ENCODE measurements at places on chromosomes 6 and 20.
A peak's percentile ranks its signal among the peaks of the same experiment; 100 is the strongest.

DNA sequence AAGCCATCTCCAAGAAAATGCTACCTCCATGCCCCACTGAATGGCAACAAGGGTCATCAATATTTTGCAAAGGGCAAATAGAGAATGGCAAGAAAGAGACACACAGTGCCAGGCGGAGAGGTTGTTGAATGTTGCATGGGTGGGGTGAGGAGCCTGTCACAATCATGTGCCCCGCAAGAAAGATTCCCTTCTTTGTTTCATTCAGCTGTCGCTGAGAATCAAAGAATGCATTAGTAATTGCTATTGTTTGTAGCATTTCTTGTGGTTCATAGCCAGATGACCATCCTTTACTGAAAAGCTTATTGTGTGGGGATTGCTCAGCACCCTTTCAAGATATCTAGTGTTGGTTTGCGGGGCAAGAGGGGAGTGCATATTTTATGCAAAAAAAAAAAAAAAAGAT, 166.5 kb upstream of the QKI start:
- no peak for DNase-seq

GRCh38 chr6:77822265-77822664, 169.4 kb downstream of the MEI4 start:
- DNase-seq, result no peak

- DNase-seq, result peak; percentile 6
Measured at GRCh38 chr6:127420556-127420955, 38.6 kb downstream of the KIAA0408 start.

DNA sequence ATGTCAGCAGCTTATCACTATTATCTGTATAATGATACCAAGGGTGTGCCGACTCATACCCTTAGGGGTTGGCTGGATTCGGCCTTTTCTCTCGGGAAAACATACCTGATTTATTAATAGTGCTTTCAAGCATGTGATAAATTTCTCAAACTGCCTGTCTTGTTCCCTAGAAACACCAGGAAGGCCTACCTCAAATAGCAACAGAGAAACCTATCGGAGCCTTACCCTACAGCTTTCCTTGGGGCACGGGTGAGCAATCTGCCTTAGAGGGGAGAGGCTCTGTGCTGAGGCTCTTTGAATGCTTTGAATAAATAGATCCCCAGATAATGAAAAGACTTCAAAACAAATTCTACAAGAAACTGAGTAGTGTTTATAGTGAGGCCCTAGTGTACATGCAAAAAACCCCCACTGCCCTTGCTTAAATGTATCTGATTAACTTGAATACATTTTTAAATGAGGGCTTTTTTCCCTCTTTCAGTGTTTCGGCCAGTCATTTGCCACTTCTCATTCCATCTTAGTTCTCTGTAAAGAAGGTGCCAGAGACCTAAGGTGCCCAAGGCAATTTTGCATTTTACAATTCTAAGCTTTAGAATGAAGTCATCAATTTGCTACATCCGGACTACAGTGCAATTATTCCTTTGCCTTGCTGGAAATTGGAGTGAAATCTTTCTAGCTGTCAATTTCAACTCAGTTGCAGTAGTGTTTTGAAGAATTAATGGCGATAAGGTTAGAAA, 320.1 kb downstream of the ESR1 start:
- DNase-seq, result no peak

- no peak for DNase-seq
Measured at GRCh38 chr6:25006075-25006474, 70.3 kb upstream of the RIPOR2 start.

GRCh38 chr20:3661060-3661813, 2.0 kb downstream of the GFRA4 start:
- DNase-seq, result no peak

- no peak for DNase-seq
Measured at GRCh38 chr20:18094191-18094590, 36.5 kb upstream of the OVOL2 start.

DNA sequence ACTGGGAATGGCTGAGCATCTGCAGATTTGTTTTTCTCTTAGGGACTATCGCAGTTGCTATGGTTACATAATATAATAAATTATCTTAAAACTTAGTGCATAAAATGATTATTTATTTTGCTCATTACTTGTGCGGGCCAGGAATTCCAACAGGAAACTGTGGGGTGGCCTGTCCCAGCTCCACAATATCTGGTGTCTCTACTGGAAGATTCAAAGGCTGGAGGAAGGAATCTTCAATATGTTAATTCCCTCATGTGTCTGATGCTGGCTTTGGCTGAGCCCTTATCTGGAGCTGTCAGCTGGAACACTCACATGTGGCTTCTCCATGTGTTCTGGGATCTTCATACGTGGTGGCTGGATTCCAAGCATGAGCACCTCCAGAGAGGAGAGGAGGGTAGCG, 23.9 kb upstream of the B3GAT2 start:
- no peak for DNase-seq

DNA sequence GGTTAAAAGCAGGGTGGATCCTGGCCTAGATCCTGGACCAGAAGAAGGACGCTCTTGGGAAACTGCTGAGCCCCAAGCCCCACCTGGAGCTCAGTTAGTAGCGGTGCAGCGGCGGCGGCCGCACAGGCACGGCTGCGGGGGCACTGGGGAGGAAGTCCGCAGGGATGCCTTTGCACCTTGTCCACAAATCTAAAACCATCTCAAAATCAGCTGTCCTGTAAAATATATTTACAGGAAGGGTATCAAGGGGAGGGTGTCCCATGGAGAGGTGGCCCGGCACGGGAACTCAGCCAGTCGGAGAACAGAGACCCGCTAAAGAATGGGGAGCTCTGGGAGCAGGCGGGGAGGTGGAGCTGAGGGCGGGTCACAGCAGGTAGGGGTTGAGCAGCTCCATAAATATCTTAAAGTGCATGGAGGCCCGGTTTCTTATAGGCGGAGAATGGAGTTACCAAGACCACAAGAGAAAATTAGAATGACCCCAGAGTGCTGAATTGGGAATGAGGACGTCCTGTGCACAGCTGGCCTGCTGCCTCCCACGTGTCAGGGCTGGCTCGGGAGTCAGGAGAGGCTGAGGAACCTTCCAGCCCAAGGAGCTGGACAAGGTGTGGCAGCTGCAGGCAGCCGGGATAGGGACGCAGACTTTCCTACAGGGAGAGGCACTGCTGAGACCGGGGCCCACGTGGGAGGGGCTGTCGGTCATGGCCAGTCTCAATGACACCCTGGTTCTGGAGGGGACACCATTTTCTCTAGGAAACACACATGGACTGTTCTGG, 8.0 kb downstream of the MTG2 start:
- DNase-seq, result no peak

- DNase-seq, result no peak
Measured at GRCh38 chr6:41687501-41688175, 47.8 kb downstream of the TFEB start.

DNA sequence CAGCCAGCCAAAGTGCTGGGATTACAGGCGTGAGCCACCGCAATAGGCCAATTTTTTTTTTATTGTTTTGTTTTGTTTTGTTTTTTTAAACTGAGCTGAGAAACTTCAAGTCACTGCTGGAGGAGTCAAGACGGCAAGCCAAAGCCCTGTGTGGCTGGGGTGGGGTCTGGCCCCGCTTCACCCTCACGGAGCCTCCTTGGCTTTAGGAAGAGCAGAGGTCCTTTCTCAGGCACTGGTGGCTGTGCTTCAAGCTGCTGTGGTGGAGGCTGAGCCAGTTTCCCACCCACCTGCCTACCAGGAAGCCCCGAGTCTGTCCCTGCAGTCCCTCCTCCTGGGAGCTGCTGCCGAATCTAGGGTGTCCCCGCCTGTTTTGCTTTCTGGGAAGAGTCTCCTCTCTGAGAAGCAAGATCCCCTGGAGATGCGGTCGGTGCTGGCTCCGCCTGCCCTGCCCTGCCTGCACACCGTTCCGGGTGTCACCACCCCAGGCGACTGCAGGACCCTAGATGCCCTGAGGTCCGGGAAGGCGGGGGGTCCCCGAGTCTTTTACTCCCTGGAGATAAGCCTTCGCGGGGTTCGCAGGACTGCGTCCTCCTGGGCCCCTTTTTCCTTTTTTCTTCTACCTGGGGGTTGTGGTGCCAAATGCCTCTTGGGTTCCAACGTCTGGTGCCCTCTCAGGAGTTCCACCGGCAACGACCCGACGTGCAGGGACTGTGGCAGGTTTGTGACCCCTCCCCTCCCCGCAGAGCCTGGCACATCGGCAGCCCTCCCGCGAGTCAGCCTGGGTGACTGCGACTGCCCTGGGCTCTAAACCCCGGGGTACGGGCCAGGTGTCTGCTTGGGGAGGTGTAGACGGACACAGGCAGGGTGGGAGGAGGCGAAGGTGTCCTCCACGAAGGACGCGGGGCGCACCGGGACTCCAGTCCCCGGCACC, 100.7 kb downstream of the TAF4 start:
- DNase-seq, result no peak

DNA sequence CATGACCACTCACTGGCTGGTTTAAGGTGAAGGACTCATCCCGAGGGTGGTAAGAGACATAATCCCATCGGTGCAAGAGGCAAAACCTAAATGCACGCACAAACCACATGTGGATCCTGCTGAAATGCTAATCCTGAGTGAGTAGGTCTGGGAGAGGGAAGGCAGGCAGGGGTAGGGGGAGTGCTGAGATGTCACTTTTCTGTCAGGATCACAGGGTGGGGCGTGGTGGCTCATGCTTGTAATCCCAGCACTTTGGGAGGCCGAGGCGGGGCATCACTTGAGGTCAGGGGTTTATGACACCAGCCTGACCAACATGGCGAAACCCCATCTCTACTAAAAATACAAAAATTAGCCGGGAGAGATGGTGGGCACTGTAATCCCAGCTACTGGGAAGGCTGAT, 97.7 kb upstream of the SRSF6 start:
- no peak for DNase-seq

DNA sequence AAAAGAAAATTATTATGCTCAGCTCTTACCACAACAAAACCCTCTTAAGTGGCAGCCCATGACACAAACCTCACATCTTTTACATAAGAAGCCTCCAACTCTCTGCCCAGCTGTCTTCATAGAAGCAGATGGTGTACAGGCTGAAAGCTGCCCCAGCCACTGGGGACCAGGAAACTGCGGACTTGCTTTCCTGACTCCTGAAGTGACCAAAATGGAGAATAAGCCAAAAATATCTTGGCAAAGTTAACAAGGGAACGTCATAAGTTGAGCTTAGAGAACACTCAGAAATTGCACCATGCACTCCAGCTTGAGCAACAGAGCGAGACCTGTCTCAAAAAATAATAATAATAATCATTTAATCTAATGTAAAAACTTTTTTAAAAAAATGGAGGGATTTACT, 160.3 kb upstream of the CDYL start:
- no peak for DNase-seq

DNA sequence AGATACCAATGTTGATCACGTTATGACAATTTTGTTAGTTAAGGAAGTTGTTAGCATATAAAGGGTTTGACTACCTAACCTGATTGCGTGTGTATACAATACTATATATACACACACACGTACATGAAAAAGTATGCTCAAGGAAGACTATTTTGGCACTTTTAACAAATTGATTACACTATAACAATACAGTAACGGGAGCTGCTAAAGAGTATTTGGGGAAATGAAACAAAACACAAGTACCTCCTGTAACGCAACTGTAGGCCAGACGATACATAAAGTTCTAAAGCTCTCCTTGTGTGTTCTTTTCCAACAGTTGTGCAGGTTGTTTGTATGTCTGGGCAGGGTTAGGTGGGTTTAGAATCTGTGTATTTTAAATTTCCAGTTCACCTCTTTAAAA, 98.7 kb downstream of the PLEKHG1 start:
- DNase-seq, result no peak

GRCh38 chr6:90646940-90647339, 60.1 kb upstream of the MAP3K7 start:
- DNase-seq, result no peak

DNA sequence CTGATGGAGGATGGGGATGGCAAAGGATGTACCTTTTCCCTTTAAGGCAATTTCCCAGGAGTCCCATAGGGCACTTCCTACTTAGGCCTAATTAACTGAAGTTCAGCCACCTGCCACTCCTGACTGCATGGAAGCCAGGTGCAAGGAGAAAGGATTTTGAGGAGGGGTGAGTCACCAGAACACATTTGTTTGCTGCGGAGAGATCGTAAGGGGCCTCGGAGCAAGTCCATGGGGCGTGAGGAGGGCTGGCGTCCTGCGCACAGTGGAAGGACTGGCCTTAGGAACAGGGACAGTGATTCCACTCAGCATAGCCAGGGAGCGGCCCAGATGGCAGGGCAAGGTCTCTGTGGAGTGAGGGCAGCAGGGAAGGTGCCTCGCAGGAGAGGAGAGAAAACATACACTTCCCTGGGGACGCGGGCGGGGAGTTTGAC, 11.8 kb upstream of the MAP1LC3A start:
- no peak for DNase-seq

DNA sequence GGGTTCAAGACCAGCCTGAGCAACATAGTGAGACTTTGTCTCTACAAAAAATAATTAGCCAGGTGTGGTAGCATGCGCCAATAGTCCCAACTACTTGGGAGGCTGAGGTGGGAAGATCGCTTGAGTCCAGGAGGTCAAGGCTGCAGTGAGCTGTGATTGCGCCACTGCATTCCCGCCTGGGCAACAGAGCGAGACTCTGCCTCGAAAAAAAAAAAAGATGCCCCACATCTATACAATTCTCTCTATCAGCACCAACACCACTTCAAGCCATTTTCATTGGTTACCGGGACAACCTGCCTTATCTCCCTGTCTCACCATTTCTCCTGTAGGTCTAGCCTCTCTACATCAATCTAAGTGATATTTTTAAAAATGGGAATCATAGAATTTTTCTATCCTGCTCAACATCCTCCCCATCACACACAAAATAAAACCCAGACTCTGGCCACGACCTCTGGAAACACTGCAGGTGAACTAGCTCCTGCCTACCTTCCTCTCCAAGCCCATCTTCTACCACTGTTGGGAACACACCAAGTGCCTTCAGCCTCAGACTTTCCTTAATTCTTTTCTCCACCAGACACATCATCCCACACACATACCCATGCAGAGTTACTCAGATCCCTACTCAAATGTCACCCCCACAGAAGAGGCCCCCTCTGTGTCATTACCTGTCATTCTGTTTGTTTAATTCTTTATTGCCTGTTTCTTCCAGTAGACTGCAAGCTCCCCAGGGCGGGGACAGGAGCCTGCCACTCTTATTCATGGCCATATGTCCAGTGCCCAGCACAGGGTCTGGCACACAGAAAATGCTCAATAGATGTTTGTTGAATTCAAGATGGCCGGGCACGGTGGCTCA, 9.6 kb upstream of the PLTP start:
- no peak for DNase-seq

DNA sequence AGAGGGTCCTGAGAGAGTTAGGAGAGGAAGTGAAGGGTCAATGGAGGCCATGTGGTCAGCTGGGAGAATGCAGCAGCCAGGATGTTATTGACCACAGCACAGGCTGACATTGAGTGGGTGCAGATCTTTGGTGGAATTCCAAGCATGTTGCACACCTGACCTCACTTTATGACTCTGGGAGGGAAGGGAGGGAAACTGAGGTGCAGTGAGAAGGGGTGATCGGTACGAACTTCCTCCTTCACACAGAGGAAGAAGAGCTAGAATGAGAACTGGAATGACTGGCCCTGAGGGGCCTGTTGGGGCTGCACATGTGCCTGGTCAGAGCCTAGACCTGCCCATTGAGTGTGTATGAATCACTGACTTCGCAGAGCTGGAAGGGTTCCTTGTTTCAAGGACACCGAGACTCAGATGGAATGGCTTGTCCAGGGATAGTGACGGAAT, 9.8 kb downstream of the FAM83D start:
- no peak for DNase-seq

- no peak for DNase-seq
Measured at GRCh38 chr6:75412969-75413662, 80.5 kb downstream of the FILIP1 start.
